Mesenchymal stem cell (in vitro differentiated cells and primary cell): ENCODE measurements at places on chromosomes 5 and 9.

- no peak for DNase-seq
Measured at GRCh38 chr9:134291961-134292871, 34.0 kb upstream of the RXRA start.

- DNase-seq = no peak
Measured at GRCh38 chr5:68746220-68746619, 347.6 kb upstream of the SLC30A5 start.

GRCh38 chr9:137749511-137749910, 128.1 kb upstream of the CACNA1B start:
- DNase-seq = no peak

GRCh38 chr9:32384002-32384363, 460 bp upstream of the ACO1 start:
- DNase-seq = no peak

GRCh38 chr5:72379936-72380335, 59.8 kb downstream of the PTCD2 start:
- DNase-seq = peak; percentile 53

GRCh38 chr9:78280982-78281668, 15.8 kb upstream of the PSAT1 start:
- peak; percentile 76 for DNase-seq

GRCh38 chr5:23012842-23013241, 159.7 kb upstream of the CDH12 start:
- no peak for DNase-seq

- DNase-seq = no peak
Measured at GRCh38 chr9:17969232-17969631, 390.4 kb downstream of the SH3GL2 start.

GRCh38 chr9:122122903-122123632, 30.0 kb upstream of the TTLL11 start:
- DNase-seq = peak; percentile 63

- DNase-seq = no peak
Measured at GRCh38 chr9:127896395-127897192, 2.8 kb downstream of the ST6GALNAC6 start.

DNA sequence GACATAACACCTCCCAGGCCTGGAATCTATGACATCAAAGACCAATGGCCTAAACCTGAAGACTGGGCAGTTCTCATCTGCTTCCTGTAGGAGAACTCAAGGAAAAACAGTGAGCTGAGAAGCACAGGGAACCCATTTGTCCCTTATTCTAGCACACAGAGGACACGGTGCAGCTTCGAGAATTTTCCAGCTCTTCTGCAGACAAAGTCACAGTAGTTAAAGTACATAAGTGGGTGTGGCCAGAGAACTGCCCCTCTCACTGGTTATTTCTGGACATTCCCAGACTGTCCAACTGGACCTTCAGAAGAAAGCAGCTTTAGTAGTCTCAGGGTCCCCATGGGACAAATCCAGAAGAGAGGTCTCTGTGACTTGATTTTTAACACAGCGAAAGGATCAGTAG, 114.6 kb downstream of the KLHL3 start:
- no peak for DNase-seq

- DNase-seq = no peak
Measured at GRCh38 chr5:139162448-139162847, 35.7 kb downstream of the SIL1 start.

DNA sequence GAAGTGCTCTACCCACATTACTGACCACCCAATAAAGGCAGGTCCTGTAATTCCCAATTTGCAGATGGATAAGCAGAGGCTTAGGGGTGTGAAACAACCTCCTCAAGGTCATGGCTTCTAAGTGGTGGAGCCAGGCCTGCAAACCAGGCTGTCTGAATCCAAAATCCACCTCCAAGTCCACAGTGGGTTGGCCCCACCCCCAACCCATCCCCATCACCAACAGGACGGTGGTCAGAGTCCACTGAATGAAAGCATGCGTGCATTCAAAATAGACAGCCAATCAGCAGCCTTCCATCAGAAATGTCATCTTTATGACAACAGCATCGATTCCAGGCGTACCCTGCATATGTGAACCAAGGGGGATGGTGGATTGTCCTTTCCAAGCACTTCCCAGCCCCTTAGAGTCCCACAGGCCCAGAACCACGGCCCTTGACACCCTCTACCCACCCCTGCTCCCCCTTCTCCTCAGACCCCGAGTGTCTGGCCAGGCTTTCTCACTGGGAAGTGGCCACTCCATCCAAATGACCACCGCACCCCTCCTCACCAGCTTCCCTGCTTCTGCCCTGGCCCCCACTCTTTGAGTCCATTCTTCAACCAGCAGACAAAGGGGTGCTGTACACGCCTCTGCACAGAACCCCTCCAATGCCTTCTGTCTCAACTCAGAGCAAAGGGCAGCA, 133.1 kb downstream of the KCNIP1 start:
- no peak for DNase-seq

GRCh38 chr5:32277798-32278197, 34.9 kb downstream of the MTMR12 start:
- no peak for DNase-seq

DNA sequence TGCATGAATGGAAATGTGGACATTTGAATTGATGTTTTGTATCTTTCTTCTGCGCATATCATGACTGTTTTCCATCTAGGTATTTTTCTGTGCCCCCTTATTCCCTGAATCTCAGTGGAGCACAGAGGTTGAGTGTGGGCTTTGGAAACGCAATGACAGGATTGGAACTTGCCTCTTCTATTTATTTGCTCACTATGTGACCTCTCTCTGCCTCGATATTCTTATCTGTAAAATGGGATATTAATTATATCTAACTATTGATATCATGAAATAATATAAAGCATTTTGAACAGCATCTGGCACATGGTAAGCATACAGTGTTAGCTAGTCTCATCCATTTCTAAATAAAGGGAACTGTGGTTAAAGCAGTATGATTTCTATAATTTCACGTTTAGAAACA, 26.0 kb downstream of the HABP4 start:
- DNase-seq = no peak

GRCh38 chr5:7904170-7904569, 35.2 kb downstream of the MTRR start:
- DNase-seq = peak; percentile 46

DNA sequence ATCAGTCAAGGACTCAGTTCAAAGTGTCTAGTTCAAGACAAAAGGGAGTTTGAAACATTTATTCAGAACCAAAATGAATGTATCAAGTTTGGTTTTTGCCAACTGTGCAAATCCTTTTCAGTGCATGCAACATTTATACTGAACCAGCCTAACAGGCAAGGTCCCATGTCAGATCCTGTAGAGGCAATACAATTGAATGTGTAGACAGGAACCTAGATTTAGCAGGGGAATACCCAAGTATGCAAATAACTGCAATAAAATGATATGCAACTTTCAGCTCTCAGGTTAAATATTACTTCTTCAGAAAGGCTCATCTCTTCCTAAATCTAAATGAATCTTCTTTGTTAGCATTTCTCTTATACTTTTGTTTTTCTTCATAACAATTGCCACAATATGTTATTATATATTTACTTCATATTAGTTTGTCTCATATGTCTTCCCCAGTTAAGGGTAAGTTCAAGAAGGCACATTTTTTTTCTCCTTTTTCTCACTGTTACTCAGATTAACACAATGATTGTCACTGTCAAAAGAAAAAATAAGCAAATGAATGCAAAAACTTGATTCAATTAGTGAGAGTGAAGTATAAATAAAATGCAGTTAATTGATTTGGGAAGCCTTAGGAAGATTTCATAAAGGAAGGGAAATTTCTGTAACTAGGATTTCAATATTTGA, 163.9 kb upstream of the RASA1 start:
- no peak for DNase-seq

- no peak for DNase-seq
Measured at GRCh38 chr5:123845356-123846100, 333.6 kb downstream of the CSNK1G3 start.

DNA sequence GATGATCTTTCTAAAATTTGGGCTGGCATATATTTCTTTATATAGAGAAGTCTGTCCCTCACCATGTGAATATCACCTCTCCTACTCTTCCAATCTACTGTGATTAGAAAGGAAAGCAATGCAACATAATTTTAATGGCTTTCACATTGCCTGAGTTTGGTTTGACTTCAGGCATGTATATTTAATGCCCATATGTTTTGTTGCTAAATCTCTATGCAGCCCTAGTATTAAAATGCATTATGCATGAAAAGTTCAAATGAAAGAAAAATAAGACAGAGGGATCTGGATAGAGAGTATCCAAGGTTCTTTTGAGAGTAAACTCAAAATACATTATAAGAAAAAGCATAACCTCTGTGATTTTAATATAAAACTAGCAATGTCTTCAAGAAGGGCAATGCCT, 518.3 kb downstream of the PRR16 start:
- DNase-seq = no peak

DNA sequence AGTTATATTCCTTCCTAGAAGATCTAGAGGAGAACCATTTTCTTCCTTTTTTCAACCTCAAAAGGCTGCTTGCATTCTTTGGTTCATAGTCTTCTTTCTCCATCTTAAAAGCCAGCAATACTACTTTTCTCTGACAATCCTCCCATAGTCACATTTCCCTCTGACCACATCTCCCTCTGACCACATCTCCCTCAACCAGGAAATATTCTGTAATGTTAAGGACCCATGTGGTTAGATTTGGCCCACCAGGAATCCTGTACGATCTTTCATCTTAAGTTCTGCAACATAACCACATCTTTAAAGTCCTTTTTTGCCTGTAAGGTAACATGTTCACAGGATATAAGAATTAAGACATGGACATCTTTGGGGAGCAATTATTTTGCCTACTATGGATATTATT, 179.4 kb upstream of the SPEF2 start:
- no peak for DNase-seq

- DNase-seq = peak; percentile 36
Measured at GRCh38 chr5:172848419-172848818, 14.4 kb downstream of the ERGIC1 start.

DNA sequence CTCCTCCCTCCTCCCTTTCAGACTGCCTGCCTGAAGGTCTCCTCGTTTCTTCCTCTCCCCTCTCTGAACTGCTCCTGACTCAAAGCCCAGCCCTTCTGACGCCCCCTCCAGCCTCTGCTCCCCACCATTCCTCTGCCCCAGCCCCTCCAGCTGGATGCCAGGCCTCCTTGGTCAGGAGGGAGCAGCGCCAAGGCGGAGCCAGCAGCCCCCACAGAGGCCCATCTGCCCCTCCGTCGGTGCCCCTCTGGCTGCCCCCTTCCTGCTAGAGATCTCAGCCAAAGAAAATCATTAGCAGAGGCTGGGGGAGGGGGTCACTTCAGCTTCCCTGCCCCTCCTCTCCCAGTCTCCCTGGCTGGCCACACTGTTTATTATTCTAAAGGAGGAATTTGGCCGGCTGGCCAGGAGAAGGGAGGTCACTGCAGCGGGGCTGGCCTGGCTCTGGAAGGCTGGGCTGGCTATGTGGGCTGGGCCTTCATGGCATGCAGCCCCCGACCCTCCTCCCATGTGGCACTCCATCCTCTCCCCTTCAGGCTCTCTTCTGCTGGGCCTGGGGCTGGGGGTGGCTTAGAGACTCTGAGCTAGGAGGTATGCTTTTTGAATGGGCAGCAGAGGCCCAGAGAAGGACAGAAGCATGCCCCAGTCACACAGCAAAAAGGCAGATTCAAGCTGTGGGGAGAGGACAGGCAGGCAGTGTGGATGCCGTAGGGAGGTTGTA, 16.9 kb downstream of the PDGFRB start:
- DNase-seq = peak; percentile 95

GRCh38 chr9:1044643-1045042, 5.5 kb upstream of the DMRT2 start:
- DNase-seq = no peak

GRCh38 chr5:135551593-135552447, 16.1 kb upstream of the NEUROG1 start:
- DNase-seq = peak; percentile 71

- no peak for DNase-seq
Measured at GRCh38 chr9:89536145-89536574, 38.2 kb upstream of the SEMA4D start.

GRCh38 chr5:148965511-148966265, 97.2 kb downstream of the SH3TC2 start:
- peak; percentile 99 for DNase-seq

GRCh38 chr9:117682955-117683710, 21.1 kb upstream of the TLR4 start:
- no peak for DNase-seq

GRCh38 chr5:128965638-128966302, 482 bp downstream of the SLC27A6 start:
- DNase-seq = no peak

DNA sequence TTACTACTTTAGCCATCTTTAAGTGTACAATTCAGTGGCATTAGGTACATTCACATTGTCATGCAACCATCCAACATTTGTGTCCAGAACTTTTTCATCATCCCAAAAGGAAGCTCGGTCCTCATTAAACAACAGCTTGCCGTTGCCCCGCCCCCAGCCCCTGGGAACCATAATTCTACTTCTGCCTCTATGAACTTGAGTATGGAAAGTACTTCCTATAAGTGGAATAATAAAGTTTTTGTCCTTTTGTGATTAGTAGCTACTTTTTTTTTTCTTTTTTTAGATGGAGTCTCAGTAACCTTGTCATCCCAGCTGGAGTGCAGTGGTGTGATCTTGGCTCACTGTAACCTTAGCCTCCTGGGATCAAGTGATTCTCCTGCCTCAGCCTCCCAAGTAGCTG, 5.0 kb downstream of the GBGT1 start:
- DNase-seq = no peak

DNA sequence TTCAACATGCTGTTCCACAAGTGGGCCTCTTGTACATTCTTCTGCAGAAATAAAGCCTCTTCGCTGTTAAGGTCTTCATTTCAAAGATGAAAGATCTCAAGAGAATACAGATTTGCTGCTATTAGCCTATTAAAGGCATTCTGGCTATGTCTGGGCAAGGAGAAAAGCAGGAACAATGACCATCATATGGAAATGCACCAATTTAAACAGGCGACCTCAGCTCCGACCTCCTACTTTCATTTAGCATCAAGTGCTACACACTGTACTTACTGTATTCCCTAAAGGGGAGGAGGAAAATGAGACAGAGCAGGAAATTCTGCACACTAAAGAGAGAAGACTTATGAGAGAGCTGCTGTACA, 64.8 kb downstream of the HABP4 start:
- DNase-seq = no peak
